Left ventricle myocardium inferior (tissue), 1 donor: ENCODE measurements at places on chromosomes 2 and 18.

GRCh38 chr2:11187083-11187619, 31.9 kb downstream of the SLC66A3 start:
- DNase-seq: no peak

GRCh38 chr2:99139003-99139402, 2.5 kb upstream of the C2orf15 start:
- no peak for DNase-seq

DNA sequence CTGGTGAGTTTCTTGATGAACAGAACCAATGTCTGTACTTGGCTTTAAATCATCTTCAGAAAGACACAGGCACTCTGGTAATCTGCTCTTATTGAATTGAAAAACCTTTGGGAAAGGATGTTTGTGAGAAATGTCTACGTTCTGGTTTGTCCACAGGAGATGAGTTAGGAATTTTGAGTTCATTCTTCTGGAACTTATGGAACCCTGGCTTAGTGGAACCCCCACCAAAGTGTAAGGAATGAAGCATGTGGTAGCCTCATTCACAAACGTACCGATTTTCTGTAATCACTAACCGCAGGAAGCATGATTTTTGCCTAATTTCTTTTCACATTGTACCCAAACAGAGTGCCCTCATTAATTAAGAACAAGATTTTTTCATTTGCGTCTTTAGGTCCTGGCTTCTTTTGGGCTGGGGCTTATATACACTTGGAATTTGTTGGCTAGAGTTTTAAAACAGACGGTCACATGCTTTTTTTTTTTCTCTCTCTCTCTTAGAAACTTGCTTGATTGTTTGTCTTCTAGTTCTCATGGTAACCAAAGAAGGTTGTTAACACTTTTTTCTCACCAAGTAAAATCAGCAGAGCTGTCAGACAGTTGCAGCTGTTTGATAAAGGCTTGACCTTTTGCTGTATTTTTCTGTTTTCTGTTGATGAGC, 314.1 kb upstream of the THUMPD2 start:
- no peak for DNase-seq

DNA sequence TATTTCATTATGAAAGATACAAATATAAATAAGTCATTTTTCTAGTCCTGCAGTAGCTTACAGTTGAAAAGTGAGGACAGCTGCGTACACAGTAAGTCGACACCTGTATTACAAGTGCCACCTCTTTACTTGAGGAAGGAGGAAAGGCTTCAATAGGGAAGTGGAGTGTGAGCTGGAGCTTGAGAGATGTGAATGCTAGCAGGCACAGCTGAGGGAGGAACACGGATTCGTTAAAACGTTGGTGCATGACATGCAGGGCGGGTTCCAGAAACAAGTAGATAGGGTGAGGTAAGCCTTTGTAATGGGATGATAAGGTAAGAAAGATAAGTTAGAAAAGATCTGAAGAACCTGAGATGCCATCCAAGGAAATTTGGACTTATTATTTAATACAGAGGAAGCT, 98.1 kb upstream of the CSRNP3 start:
- DNase-seq: no peak

DNA sequence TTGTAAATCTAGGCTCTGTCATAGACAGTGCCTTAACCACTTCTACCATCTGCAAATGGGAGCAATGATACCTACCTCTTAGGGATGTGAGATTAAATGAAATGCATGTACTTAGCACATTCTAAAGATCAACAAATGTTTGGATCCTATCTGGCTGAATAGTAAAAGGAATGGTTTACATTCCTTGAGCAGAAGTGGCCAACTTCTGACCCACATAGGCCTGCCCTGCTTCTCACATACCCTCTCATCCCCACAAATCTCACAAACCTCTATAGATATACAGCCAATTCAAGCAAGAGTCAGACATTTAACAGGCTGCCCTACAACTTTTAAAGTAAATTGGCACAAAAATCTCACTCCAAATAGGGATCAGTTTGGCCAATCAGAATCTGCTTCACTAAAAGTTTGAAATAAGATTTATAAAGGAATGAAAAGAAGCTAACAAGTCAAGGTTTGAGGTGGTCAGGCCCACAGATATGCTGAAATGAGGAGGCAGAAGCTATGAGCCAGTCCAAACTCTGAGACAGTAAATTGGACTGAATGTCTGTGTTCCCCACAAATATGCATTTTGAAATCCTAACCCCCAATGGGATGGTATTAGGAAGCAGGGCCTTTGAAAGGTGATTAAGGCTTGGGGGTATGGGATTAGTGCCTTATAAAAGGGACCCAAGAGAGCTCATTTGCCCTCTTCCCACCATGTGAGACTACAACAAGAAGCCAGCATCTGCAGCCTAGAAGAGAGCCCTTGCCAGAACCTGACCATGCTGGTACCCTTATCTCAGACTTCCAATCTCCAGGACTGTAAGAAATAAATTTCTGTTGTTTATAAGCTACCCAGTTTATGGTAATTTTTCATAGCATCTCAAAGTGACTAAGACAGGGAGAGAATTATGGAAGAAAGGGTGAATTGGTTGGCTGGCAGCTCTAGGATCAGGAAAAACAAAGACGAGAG, 227.8 kb upstream of the RBMS1 start:
- DNase-seq: no peak

DNA sequence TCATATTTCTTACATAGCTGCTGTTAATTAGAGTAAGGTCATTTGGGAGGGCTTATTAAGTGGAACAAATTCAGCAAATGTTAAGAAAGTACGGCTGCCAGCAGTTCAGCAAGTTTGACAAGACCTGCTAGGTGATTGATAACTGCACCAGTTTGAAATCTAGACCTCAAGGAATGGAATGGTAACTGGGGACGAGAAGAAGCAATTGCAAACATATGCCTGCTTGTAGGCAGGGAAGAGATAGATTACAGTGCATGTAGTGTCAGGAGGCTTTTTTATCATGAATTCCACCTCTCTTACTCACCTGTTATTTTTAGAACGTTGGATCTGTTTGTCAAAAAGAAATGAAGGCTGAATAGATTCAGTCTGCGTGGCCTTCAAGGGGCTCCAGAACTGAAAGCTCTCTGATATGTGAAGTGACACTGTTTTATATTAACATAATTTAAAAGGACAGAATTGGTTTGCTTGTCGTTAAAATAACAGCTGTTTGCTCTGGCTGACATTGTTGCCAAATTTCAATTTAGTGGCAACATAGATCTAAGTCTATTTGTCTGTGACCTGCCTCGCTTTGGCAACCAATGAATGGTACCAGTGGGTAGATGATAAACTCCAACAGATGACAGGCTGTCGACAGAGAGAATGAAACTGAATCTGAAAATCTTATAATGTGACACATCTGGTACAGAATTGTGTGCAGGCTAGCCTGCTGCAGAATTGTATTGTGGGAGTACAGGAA, 199.3 kb downstream of the ZNF407 start:
- no peak for DNase-seq

DNA sequence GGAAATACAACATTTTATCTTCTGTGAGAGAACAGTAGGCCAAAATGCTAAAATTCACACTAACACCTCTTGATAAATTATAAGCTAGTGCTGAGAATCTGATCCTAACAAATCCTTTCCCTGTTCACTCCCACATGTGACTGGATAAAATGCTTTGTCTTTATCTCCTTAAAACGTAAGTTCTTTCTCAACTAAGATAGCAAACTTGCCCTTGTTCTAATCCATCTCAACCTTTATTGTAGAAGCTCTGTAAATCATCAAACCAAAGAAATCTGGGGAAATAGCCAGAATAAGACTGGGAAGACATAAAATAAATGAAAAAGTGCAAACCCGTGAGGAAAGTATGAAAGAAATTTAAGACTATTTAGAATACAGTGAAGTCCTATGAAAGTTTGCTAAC, 1058.4 kb upstream of the ACVR2A start:
- no peak for DNase-seq

DNA sequence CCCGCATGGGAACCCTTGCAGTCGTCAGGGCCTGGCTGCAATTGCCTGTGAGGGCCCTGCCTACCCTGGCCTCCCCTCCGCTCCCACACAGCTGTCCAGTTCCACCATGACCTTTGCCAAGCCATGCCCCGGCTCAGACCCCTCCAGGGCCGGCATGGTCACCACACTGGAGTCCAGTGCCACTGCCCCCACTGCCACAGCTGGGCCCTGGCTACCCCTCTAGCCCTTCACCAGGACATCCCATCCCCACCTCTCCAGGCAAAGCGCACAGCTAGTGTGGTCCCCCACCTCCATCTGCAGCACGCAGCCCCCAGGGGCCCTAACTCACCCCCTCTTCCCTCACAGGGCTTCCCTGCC, 70.3 kb upstream of the SMAD7 start:
- DNase-seq: no peak

- DNase-seq: peak; percentile 78
Measured at GRCh38 chr2:43221124-43221762, 5.2 kb downstream of the ZFP36L2 start.

GRCh38 chr2:100756704-100757103, 63.2 kb upstream of the NPAS2 start:
- DNase-seq: no peak

DNA sequence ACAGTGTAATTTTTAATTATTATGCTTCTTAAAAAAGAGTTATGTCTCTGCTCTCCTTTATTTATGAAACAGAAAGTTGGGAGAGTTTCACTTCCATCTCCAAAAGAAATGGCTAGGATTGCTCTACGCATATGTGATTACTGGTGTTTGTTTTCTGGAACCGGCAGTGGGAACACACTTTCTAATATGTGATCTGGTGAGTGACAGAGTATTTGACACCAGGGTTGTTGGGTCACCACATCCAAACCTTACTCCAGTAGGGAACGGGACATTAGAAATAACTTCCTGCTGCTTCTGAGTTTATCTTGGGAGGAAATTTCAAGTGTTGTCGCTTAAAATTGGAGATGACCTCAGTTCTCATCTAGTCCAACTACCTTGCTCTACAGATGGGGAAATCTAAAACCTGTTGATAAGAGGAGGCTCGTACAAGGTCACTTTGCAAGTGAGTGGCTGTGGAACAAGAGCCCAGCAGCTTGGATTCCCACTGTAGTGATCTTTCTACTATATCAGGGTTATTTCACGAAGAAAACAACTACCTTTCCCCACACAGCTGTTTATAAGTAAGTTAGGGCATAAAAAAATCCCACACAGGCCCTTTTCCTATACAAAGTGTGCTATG, 108.5 kb downstream of the TTC32 start:
- no peak for DNase-seq

DNA sequence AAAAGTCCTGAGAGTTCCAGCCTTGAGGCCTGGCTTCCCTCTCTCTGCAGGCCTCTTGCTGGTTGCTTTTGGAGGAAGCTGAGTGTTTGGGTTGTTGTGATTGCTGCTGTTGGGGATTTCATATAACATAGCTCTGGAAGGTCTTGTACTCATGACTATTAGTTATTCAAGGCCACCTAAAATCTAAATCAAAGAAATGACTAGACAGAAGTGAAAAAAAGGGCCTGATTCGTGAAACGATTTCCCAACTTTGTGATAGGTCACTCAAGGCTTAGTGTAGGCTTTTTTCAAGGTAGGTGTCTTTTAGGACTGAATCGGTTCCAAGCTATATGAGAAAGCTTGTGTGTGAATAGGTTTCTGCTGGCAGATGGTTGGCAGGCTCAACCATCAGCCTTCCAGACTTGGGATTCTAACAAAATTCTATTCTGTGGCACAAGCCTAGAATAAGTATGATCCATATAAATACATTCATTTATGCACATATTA, 164.4 kb downstream of the FMNL2 start:
- no peak for DNase-seq

- no peak for DNase-seq
Measured at GRCh38 chr2:39135690-39136259, 14.9 kb upstream of the SOS1 start.

DNA sequence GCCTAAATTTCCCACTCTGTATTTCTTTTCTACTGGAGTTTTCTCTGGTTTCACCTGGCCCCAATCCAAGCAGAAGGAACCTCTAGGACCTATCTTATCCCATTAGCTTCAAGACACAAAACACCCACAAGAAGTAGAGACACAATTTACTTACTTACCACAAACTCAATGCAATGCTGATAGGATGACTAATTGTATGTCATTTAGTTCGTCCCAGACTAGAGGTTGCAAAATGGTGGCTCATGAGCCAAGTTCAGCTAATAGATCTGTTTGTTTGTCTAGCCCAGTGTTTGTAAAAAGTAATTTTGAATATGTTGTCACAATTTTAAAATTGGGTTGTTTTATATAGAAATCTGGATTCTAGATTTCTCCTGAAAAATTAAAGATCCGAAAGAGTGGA, 34.7 kb upstream of the ZSWIM2 start:
- DNase-seq: no peak

DNA sequence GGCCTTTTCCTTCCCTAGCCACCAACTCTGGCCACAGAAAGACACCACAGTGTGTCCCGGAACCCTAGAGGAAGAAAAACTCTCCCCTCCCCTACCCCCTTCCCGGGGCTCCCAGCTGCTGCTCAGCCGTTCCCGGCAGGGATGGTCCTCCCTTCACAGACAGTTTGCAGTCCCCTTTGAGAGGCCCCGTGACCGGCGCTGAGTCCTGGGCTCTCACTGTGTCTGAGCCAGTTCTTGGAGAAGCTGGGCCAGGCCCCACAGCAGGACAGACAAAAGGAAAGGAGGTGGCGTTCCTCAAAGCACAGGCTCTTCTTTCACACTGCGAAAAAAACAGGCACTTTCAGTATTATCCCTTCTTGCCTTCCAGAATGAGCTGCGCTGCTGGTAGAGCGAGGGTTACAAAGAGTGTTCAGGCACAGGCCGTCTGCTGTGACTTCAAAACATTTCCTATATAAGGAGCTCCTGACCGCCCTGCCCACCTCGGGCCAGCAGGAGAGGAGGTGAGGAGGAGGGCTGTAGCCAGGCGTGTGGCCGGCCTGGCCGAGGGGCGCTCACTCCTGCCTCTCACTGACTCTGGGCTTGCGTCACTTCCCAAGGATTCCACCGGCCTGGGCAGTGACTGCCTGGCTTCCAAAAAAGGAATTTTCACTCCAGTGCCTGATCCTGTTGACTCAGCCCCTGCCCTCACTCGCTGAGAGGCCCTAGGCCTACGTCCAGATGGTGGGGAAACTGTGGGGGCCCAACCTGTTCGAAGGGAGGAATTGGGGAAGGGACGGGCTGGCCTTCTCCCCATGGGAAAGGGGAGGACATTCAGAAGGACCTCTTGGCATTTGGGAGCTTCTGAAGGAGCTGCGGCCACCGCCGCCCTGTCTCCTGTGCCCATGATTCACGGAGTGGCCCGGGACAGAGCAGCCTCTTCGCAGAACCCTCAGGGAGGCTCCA, 24.9 kb downstream of the CIDEA start:
- peak; percentile 86 for DNase-seq

GRCh38 chr2:30098266-30099005, 48.4 kb upstream of the YPEL5 start:
- DNase-seq: no peak

DNA sequence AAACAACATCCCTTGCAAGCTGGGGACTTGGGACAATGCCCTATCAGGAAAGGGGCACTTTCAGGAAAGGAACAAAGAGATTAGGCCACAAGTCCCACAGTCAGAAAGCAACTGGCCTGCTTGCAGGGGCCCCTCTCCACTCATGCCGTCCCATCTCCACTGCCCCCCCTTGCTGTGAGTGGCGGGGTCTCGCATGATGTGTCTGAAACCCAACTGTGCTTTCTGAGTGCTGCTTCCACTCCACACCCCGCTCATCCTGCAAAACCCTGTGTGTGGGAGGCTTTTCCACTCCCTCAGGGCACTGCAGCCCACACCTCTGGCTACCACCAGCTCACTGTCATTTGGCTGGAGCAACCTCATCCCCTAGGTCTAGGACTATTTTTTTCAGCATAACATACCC, 7.9 kb downstream of the HS6ST1 start:
- DNase-seq: peak; percentile 3
